ENCODE measurements at places on chromosomes 5 and 9.

DNA sequence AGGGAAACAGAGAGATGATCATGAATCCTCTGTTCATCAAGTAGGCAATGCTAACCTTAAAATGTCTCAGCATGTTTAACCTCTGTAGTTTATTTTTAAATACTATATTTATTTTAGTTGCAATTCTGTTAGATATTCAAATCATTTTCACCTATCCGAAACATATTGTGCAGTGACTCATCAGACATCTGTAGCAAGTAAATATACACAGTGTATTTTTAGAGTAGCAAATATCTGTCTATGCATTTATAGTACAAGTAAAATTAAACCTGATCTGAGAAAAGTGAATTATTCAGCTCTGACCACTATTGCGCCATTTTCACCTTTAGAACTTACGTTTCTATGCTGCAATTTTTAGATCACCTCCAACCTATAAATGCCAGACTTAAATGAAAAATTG, 24.3 kb upstream of the TUSC1 start:
- DNase-seq = no peak

DNA sequence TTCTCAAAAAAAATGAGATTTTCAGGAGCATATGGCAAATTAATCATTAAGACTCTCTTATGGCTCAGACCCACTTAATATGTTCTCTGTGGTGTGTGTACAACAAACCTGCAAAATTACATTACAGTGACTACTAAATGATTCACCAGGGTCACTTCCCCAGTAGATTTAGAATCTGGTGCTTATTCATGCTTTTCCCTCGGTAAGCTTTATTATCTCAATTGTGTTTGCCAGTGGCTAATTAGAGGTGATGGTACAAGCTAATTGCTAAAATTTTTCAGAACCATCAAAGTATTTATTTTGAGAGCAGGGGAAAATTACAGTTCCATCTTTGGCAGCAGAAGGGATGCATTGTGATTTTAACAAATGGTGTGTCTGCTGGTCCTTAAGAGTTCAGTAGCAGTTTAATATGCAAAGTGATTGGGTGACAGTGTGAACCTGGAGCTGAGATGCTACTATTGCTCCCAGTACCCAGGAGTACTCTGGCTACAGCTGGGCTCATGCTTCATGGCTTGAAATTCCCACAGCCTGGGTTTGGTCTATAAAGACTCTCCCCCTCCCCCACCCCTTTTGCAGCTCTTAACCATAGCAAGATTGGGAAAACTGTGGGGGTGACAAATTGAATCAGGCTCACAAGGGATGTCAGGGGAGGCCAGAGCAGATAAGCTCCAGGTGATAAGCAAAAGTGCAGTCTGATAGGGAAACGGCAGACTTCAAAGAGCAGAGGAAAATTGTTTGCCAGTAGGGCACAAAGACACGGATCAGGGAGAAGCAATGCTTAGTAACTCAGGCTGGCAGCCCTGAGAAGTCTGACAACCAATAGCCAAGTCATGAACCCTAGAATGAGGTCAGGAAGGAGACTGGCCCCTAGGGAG, 92.8 kb upstream of the RAD23B start:
- DNase-seq = no peak

DNA sequence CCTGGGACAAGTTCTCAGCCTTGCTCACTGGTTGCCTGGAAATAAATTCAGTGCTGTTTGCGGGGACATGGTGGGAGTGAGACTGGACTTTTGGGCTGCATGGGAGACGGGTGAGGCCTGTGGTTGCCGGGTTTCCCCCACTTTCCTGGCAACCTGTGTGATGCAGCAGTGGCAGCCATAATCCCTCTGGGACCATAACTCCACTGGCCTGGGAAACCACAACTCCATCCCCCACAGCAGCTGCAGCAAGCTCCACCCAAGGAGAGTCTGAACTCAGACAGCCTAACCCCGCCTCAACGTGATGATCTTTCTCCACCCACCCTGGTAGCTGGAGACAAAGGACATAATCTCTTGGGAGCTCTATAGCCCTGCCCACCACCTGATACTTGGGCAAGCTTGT, 349.9 kb downstream of the PIK3R1 start:
- no peak for DNase-seq

DNA sequence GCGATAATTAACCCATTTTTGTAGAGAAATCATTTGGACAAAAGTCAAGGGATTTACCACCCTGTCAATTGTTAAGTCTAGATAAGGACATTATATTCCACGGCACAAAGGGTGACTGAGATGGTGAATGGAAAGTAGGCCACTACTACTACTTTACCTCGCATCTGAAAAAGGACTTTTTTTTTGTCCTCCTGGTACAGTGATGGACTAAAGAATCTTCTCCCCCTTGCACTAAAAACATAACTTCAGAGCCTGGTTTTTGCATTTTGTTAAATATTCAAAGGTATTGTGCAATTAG, 147.5 kb downstream of the EBF1 start:
- DNase-seq = no peak

- DNase-seq = no peak
These were observed 42.6 kb downstream of the NPR3 start for GRCh38 chr5:32753765-32754164.

DNA sequence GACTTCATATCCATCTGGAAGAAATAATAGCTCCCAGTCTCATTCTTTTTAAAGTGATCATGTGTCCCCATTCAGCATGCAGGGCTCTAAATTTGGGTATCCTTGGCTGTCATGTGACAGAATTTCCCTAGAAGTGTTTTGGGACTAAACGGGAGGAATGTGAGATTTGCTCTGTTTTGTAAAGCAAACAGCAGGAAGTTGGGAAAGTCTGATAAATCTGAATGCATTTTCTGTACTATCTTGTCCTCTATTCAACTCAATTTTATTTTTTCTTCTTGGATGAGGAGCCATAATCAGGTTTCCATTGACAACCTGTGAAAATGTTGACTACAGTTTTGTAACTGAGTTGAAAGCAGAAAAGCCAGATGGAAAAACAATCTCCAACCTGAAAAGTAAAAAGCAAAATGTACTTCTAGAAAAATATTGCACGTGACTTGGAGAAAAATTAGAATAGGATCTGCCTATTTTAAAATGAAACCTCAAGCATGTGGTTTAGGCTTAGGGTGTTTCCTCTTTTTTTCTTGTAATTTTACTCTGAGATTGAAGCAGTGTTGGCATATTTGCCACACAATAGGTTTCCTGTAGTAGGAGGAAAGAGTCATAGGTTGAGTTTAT, 76.2 kb upstream of the IL6ST start:
- no peak for DNase-seq
